Activated CD4-positive, CD25-positive, alpha-beta regulatory T cell treated with anti-CD3 and anti-CD28 coated beads, Interleukin-2, amount 50 U/mL, for 16 hours (primary cell): ENCODE measurements at places on chromosomes 1 and 21.

GRCh38 chr1:11495579-11495978, 16.6 kb downstream of the DISP3 start:
- no peak for DNase-seq

DNA sequence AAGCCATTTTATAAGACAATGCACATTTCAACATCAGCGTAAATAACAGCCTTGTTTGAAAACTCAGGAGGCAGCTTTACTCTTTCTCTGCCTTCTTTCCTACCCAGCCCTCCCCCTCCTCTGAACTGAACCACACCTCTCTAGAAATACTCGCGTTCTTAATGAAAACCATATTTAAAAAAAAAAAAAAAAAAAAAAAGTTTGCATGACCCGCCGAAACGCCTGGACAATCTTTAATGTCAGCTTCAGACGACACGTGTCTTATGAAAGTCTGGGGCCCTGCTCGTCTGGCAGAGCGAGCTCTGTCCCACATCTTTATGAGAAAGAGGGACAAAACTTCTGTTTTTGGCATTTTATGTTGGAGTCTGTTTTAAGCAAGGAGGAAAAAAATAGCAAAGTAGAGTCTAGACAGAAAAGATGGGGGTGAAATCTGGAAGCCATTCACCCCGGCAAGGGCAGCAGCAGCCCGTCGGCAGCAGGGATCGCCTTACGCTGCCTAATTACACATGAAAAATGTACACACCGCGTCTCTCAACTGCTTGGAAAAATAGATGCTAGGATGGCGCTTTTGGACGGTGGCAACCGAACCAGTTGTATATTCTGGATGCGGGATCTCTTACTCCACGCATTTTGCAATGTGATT, 130.4 kb upstream of the ETS2 start:
- no peak for DNase-seq

DNA sequence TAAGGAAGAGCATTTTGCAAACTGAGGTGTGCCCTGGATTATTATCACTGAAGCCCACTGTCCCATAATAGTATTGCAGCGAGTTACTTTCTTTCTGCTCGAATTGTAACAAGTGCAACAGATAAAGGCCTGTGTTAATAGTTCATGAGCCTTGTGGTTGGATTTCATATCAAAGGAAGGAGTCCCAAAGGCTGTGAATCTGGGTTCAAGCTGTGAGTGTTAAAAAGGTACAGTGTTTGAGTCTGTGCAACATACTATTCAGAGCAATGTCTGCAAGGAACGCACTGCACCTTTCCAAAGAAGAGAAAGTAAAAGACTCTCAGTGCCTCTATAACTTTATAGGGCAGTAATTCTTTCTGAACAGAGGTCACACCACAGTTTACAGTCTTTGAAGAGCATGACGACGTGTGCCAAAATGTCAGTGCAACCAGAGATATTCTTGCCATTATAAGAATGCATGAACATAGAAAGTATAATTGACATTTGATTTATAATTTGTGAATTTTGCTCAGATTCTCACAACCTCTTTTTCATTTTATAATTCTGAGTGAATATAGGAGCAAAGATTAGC, 79.1 kb downstream of the CDC7 start:
- no peak for DNase-seq

- DNase-seq, result no peak
Measured at GRCh38 chr1:157770442-157771043, 6.4 kb downstream of the FCRL2 start.

GRCh38 chr1:230259621-230260020, 166.5 kb downstream of the PGBD5 start:
- DNase-seq, result no peak

- DNase-seq, result no peak
Measured at GRCh38 chr1:21924503-21925005, 12.6 kb downstream of the HSPG2 start.

- no peak for DNase-seq
Measured at GRCh38 chr1:25640646-25641328, 24.2 kb downstream of the MAN1C1 start.

DNA sequence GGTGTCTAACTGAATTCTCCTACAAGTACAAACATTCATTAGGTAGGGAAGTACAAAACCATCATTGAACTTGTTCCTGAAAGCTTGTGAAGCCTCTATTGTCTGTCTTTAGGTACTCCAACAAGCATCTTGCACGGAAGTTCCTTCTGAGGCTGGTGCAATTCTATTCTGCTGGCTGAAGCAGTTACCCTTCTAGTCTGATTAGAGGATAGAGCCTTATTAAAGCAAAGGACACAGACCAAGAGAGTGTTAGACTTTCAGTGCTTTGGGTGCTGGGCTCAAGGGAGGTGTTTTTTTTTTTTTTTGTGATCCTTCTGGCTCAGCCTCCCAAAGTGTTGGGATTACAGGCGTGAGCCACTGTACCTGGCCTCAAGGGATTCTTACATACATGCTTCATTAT, 43.8 kb downstream of the HHAT start:
- no peak for DNase-seq

DNA sequence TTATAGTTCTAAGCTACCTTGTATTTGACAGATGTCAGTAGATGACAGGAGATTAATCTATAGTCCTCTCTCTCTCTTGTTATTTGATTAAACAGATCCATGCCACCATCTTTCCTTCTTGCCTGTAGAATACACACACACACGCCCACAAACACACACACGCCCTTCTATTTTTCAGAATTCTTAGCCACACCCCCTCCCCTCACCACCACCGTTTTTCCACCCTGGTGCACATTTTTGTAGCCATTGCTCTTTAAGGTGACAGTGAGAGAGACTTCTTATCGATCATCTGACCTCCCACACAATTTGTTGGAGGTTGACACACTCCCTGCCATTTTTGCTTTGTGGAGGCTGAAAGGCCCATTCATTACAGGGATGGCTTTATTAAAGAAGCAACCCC, 123.2 kb downstream of the NTNG1 start:
- DNase-seq, result no peak

GRCh38 chr1:38266197-38266520, 219.6 kb upstream of the POU3F1 start:
- DNase-seq, result no peak

- DNase-seq, result no peak
Measured at GRCh38 chr1:82225421-82226185, 424.9 kb downstream of the ADGRL2 start.

- no peak for DNase-seq
Measured at GRCh38 chr1:24379733-24380315, 33.8 kb downstream of the STPG1 start.

- no peak for DNase-seq
Measured at GRCh38 chr1:221246628-221247415, 367.6 kb downstream of the HLX start.
